H1 (cell line): ENCODE measurements at places on chromosomes 7 and 10.

DNA sequence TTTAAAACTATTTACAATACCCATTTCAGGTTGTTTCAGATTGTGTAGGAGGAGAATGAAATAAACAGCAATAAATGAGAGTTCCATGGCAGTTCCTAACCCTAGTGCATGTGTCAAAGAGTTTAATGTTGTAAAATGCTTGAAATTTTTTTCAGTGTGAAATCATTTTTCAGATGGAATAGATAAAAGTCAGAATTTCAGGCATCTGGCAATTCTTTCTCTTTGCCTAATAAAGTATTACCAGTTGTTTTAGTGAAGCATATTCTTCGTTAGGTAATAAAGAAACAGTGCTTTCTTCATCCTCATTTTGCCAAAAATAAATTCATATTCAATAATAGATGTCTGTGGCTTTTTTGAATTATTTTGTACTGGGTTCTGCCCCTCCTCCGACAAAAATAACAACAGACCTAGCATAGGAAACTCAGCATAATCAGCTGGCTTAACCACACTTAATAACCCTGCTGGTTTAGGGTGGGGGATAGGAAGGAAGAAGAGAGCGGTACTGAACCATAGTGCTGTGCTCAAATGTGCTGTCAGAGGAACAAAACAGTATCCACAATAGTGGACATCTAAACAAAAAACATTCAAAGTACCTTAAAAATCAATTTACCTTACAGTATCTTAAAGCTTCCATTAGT is 39.1 kb downstream of the MINDY3 start:
- DNase-seq = no peak

DNA sequence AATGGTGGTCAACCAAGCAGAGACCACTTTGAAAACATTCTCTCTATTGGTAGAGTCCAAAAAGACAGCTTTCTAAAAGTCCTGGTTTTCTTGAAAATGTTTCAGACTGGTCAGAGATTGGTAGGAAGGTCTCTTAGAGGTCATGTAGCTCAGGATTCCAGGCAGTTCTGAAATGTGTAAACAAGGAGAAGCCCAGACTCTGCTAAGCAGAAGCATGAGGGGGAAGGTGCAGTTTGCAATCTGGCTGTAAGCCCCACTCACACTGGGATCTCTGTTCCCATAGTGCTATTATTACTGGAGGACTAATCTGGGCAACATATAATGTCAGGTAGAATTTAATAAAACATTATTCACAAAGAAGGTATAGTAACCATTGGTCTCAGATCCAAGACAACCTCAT is 101.1 kb downstream of the MAGI2 start:
- no peak for DNase-seq

GRCh38 chr10:7260412-7260900 is 150.4 kb downstream of the SFMBT2 start:
- DNase-seq = no peak

DNA sequence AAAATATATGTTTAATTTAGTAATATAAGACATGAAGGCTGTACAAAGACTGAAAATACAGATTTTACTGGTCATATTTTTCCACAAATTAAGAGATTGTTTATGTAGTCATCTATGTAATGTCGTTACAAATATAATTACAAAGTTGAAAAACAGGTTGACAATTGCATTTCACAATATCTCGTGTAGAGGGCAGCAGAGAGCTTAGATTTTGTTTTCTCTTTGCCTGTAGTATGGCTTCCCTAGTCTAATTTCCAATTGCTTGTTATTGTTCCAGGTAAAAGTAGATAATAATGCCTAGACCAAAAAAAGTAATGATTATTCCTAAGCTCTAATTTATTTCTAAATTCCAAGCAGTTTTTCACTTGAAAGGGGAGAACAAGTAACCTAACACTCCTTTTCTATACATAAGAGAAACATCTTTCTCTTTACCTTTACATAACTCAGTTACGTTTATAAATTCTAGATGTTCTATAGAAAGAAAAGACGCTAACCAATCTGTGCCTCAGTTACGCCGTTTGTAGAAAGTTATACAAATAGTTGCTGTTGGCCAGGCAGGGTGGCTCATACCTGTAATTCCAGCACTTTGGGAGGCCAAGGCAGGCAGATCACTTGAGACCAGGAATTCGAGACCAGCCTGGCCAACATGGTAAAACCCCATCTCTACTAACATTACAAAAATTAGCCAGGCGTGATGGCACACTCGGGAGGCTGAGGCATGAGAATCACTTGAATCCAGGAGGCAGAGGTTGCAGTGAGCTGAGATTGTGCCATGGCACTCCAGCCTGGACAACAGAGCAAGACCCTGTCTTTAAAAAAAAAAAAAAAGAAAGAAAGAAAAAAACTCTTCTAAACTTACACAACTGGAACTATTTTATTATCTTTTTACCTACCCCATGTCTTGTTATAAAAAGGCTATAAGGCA is 30.0 kb downstream of the NET1 start:
- no peak for DNase-seq

DNA sequence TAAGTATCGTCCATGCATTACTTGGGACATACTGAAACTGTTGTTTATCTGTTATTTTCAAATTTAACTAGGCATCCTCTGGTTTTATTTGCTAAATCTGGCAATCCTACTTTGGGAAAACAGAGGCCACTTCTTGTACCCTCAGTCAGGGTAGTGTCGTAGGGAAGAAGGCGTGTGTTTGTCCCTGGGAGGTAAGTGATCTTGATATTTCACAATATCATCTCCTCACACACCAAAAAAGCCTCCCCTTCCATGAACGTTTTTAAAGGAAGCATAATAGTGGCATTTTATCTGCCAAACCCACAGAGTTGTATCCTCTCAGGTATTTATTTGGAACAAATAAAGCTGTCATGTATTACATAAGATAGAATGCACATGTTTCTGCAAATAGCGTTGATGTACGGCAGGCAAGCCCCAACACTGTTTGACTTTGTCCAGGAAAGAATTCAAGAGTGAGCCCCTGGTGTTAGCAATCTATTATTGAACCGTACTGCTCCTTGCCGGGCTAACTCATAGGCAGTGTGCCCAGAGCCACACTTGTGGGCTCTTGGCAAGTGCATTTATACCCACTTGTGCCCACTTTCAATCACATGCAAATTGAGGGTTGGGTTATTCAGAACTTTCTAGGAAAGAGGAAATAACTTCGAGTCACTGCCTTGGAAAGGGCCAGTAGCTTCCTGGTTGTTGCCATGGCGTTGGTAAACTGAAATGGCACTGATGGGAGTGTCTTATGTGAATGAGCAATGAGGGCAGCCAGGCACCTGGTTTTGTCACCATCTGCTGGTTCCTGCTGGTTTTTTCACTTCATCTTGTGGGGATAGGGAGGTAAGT is 266.0 kb downstream of the USP6NL start:
- DNase-seq = no peak

GRCh38 chr7:45075871-45076796 is 12.6 kb downstream of the NACAD start:
- no peak for DNase-seq

- no peak for DNase-seq
Observed at GRCh38 chr10:43557214-43557613, 17.2 kb downstream of the ZNF239 start.

DNA sequence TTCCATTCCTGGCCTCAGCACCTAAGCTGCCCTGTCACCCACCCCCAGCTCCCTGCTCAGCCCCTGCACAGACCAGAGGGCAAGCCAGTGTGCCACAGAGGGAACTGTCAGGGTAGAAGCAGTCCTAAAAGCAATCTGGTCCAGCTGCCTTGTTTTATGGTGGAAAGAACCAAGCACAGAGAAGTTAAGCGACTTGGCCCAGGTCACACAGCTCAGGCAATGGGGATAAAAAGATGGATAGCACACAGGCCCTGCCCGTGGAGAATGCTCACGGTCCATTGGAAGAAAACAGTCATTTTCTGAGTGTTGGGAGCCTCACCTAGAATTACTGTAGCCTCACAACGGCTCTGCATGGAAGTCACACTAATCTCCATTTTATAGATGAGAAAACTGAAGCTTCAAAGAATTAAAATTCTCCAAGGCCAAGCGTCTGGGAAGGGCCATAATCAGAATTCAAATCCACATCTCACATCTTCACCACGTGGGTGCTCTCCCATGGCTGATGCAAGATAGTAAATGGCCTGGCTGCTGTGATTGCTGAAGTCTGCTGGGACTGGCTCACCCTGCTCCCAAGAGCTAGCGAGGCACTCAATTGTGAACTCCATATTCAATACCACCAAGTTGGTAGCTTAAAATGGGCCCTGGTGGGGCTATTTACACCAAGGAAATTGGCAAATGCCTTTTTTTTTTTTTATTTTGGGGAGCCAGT is 26.8 kb downstream of the C10orf105 start:
- DNase-seq = no peak

DNA sequence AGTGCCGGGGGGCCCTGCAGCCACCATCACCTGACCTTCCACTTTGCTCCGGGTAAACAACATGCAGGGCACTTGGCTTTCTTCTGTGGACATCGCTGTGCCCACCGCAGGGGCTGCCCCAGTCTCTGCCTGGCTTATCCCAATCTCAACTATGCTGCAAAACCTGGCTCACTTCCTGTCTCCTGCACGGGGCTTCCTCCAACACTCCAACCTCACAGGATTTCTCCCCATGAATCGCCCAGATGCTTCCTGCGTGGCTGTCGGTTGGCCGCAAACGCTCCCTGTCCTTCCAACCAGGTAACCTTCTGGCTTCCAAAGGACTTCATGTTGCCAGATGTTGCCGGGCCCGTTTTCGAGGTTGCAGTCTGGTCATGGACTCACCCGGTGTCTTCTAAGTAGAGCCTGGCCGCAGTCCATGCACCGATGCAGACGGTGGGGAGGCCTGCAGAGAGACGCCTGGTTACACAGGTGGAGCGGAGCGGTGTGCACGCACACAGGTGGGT is 109.0 kb downstream of the VIPR2 start:
- DNase-seq = peak; percentile 33

GRCh38 chr7:12210179-12211053 is 678 bp upstream of the TMEM106B start:
- DNase-seq = no peak

DNA sequence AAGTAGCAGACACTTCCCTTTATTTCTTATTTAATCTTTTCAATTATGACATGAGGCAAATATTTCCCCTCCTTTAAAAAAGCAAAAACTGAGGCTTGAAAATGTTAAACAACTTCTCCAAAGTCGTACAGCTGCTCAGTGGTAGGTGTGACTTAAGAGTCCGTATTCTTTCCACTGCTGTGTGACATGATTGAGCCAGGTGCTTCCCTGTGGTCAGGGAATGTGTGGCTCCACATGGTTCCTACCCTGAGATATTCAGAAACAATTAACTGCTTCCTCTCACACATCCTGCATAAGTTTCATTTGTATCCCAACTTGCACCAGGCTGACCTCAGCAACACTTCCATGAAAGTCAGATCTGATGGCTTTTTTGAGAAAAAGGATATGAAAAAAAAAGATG is 13.6 kb downstream of the OPALIN start:
- no peak for DNase-seq

DNA sequence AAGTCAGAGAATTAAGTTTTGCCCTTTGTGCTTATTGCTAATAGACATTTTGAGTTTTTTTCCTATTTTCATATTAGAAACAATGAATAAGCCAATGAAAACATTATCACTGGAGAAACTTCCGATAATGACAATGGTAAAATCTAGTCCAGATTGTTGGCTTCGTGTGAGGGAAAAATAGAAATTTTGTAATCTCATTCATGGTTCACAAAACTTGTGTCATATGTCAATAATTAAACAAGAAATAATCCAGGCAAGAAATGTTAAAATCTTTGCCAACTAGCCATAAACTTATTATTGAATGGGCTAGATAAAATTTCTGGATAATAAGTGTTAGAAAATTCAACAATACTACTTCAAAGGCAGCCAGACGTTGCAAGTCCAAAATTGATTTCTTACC is 36.6 kb downstream of the RNLS start:
- no peak for DNase-seq

GRCh38 chr7:119711104-119711503 is 561.9 kb upstream of the KCND2 start:
- DNase-seq = no peak

- DNase-seq = no peak
Observed at GRCh38 chr7:114183311-114184088, 231.1 kb upstream of the FOXP2 start.

GRCh38 chr10:120573355-120573754 is 116.3 kb downstream of the PLPP4 start:
- DNase-seq = no peak

DNA sequence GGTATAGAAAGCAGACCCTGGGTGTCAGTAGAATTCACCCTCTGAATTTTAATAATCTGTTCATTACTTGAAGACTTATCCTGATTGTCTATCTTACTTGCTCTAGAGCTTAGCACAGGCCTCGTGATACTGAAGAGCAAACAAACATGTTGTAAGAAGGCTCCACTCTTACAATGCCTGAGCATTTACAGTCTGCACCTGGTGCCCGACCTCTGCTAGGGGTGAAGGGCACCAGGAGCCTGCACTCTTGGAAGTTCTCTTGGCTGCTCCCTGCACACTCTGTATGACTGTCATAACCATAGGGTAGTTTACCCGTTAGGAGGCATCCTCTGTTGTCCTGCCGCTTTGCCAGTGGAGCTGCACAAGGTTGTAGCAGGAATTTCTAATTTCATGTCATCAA is 91.3 kb upstream of the NPY start:
- DNase-seq = no peak

DNA sequence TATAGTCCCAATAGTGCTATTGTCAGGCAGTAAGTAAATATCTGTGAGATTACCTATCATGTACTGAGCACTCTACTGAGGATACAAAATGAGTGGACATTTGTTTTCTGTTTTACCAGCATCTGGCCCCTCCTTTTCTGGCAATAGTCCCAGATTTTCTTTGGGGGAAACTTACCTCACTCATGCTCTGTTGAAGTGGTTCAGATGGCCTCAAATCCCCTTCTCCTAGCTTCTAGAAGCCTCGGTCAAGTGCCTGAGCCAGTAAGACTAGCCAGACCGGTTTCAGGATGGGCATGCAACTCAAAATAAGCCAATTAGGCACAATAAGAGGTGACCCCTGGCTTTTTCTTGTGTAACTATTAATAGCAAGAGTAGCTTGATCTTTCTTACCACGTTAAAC is 19.7 kb downstream of the TRDMT1 start:
- DNase-seq = no peak

DNA sequence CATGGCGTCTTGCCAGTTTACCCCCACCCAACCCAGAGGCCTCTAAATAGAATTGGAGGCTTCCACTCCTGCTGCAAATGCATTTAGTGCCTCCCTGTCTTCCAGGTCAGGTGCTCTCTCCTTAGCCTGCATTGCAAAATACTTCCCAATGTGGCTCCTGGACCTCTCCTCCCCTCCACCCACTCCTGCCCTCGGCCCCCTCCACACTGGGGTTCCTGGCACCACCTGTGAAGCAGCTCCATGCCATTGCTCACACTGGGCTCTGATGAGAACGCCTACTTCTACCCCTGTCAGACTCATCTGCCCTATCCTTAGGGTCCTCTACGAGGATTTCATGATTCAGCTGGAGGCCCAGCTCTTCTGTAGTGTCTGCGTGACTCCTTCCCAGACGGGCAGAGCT is 37.4 kb downstream of the C10orf120 start:
- DNase-seq = no peak
